ENCODE measurements at places on chromosomes 5 and 9. TPM values are rescaled to one million over a fixed set of nuclear protein-coding genes. Genes with fewer than 3 reads are reported as not detected.
A peak's percentile ranks its signal among the peaks of the same experiment; 100 is the strongest.

DNA sequence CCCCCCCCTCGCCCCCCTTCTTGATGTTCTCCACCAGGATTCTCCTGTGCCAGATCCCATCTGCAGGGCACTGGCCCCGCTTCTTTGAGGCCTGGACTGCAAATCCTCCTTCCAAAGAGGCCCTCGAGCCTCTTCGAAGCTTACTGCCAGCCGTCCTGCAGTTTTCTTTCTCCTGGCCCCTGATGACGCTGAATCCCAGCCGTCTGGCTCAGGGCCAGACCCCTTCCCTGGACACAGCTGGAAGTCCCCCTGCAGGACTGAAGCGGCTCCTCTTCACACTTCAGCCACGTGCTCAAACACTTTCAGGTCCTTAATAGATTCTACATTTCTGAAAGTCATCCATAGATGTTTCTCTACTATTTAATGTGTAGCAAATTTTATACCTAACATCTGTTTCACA lies 121.5 kb downstream of the EHMT1 start:
- no peak overlapping the region for H3K27ac ChIP-seq
- DNase-seq = peak; percentile 87
- no peaks in the 10 kb centered on the region for H3K4me1 ChIP-seq
- no peaks in the 10 kb centered on the region for H3K27me3 ChIP-seq
- peaks cover 26% of the 10 kb centered on the region for H3K36me3 ChIP-seq
- no peak overlapping the region for H3K4me3 ChIP-seq

- no peak overlapping the region for H3K4me3 ChIP-seq
- H3K36me3 ChIP-seq = peaks cover 5% of the 10 kb centered on the region
- no peak overlapping the region for H3K27ac ChIP-seq
- DNase-seq = no peak
Measured at GRCh38 chr9:81664638-81665222, 24.6 kb downstream of the TLE1 start.

DNA sequence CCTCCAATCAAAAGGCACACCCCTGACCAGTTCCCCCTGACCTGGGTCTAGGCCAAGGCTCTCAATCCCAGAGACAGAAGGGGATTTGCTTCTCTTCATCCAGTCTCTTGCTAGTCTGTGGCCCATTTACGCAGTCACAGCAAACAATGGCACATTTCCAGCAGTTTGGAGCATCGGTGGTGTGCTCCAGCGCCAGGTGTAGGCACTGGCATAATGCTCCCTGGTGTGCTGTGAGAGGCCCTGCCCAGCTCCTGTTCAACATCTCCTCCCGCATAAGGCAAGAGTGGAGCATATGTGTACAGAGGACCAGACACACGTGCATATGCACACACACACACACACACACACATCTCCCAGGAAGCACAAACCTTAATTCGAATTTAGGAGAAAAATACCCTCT lies 79.5 kb upstream of the ERCC6L2 start:
- no peaks in the 10 kb centered on the region for H3K27me3 ChIP-seq
- no peak overlapping the region for H3K4me3 ChIP-seq
- DNase-seq = no peak

DNA sequence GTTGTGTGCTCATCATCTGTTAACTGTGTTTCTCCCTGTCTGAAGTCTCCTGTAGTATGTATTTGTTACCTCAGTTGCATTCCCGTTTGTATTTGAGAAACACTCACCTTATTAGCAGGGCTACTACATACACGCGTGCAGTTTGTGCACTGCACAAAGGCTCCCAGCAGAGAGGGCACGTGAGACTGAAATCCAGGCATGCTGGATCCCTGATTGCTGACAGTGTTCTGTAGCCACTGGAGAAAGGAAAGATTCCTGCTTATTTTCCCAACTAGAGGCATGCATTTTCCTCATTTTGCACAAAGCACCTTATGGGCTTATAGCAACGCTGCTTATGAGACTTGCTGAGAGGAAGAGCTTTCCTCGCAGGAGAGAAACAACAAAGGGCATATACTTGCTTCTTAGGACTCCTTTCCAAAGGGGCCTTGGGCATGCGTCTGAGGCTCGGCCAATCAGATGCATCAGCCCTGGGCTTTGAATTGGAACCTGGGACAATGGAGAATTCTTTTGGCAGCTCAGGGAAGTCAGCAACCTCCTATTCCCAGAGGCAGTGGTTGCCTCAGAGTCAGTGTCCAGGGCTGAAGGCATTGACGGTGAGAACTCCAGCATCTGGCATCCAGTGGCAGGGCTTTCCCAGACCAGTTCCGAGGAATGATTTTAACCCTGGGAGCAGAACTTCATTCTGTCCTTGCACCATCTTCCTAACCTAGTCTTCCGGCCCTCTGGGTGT lies 9.9 kb upstream of the MEGF10 start:
- H3K4me3 ChIP-seq = no peak overlapping the region
- H3K27me3 ChIP-seq = no peaks in the 10 kb centered on the region
- peak; percentile 13 for DNase-seq
- H3K27ac ChIP-seq = no peak overlapping the region
- H3K36me3 ChIP-seq = no peaks in the 10 kb centered on the region

DNA sequence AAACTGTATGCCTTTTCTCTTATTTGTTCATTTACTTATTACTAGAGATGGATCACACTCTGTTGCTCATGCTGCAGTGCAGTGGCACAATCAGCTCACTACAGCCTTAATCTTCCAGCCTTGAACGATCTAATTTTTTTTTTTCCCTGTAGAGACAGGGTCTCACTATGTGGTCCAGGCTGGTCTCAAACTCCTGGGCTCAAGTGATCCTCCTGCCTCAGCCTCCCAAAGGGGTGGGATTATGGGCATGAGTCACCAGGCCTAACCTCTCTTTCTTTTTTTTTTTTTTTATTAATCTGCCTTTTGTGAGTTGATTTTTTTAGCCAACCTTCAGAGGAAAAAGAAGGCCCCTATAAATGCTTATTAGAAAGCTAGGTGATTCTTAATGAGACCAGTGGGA lies 303.0 kb downstream of the FBXL17 start:
- H3K27ac ChIP-seq = no peak overlapping the region
- no peaks in the 10 kb centered on the region for H3K27me3 ChIP-seq
- H3K4me3 ChIP-seq = no peak overlapping the region
- H3K36me3 ChIP-seq = no peaks in the 10 kb centered on the region
- H3K4me1 ChIP-seq = peaks cover 3% of the 10 kb centered on the region
- DNase-seq = no peak

DNA sequence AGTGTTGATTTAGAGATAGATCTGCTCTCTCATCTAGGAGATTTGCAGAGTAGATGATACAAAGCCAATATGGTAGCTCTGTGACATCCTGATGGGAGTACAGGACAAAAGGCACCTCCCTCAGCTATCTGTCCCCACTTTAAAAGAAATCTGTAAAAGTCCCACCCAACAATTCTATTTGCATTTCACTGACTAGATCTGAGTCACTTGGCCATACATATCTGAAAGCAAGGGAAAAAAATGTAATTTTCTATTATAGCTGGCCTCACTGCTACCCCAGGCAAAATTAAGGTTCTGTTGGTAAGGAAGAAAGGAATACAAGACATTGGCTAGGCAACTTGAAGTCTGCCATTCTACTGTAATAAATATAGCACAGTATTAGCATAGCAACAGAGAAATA lies 96.2 kb upstream of the RNF180 start:
- no peaks in the 10 kb centered on the region for H3K4me1 ChIP-seq
- no peaks in the 10 kb centered on the region for H3K27me3 ChIP-seq
- H3K4me3 ChIP-seq = no peak overlapping the region

DNA sequence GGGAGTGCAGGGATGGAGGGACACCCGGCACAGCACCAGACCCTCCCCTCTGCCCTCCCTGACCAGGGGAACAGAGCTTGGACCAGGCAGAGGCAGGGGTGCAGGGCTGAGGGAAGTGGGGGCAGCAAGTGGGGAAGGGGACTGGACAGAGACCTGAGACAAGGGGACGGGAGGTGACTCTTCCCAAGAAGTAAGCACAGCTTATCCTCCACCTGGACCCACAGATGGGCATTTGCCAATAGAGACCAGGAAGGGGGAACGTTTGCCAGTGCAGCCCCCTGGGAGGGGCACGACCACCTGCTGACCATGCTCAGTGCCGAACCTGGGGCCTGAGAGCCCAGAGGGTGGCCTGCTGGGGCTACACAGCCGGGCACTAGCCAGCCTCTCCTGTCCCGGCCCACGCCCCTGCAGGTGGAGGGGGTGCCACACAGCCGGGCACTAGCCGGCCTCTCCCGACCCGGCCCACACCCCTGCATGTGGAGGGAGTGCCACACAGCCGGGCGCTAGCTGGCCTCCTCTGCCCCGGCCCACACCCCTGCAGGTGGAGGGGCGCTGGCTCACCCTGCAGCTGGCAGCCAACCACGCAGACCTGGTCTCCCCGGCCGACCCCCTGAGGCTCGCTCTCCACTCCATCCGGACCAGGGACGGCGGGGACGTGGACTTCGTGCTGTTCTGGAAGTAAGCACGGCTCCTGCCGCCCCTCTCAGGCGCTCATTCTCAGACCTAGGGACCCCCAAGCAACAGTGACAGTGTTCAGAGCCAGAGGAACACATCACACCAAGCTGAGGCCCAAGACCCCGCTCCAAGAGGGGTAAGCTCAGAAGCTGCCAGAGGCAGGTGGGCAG lies 24.3 kb downstream of the GLT6D1 start:
- H3K4me1 ChIP-seq = no peaks in the 10 kb centered on the region
- no peak overlapping the region for H3K4me3 ChIP-seq
- DNase-seq = no peak
- H3K36me3 ChIP-seq = no peaks in the 10 kb centered on the region
- no peak overlapping the region for H3K27ac ChIP-seq
- no peaks in the 10 kb centered on the region for H3K27me3 ChIP-seq

- H3K27ac ChIP-seq = no peak overlapping the region
- DNase-seq = peak; percentile 11
- H3K27me3 ChIP-seq = peaks cover 5% of the 10 kb centered on the region
- no peak overlapping the region for H3K4me3 ChIP-seq
Measured at GRCh38 chr9:8863886-8864544, 1064.4 kb upstream of the DMAC1 start.

DNA sequence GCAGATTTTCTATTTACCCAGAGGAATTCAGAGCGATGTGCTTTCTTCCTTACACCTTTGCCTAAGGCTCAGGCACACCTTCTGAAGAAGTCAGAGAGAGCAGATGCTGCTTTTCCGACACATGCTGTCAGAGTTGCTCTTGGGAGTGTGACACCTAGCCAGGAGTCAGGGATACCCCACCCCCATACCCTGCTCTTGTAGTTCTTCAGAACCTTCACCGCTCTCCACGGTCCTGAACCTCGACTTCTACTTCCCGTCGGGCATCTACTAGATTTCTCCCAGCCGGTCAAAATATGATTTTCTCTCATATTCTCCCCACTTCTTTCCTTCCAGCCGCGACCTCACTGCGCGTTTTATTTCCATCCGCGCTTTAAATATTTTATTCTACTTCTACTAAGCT lies 1.7 kb downstream of the GRIN3A start:
- peaks cover 34% of the 10 kb centered on the region for H3K27me3 ChIP-seq
- peaks cover 15% of the 10 kb centered on the region for H3K4me1 ChIP-seq
- no peak overlapping the region for H3K4me3 ChIP-seq
- peak; percentile 74 for DNase-seq

DNA sequence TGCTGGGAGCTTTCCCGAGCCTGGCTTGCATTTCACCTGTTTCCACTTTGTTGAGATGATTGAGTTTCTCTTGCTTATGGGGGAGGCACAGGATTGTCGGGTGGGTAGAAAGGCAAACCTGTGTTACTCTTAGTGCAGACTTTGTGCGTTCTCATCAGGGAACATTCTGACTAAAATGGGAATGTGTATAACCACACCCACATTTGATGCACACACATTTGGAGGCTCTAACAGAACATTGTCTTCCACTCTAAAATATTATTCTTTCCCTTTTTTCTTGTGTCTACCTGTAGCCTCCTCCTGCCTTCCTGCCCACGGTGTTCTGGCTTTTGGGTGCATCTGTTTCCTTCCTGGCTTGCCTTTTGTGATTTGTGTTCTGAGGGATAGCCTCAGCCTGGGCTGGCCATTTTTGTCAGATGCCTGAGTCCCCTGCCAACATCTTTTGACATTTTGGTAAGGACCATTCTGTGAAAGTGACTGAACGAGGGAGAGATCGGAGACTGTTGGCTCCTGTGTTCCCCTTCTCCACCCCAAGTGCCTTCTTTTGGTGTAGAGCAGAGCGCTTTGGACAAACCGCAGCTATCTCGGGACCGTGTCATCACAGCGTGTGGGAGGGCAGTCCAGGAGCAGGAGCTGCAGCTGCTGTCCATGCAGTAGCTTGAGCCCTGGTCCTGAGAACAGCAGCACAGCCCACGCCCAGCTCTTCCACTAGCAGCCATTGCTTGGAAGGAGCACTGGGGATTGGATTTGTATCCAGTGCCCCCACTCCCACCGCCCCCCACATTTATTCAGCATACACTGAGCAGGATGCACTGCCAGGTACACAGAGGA lies 101.4 kb downstream of the ARHGAP26 start:
- no peak overlapping the region for H3K27ac ChIP-seq
- H3K4me1 ChIP-seq = peaks cover 3% of the 10 kb centered on the region
- no peaks in the 10 kb centered on the region for H3K36me3 ChIP-seq
- no peak for DNase-seq
- no peaks in the 10 kb centered on the region for H3K27me3 ChIP-seq

GRCh38 chr5:124652892-124653441 lies 93.5 kb downstream of the ZNF608 start:
- no peak overlapping the region for H3K4me3 ChIP-seq
- no peak for DNase-seq
- no peak overlapping the region for H3K27ac ChIP-seq
- no peaks in the 10 kb centered on the region for H3K27me3 ChIP-seq

- peaks cover 15% of the 10 kb centered on the region for H3K4me1 ChIP-seq
- no peak within 1 kb of the TSS for H3K4me3 ChIP-seq
- peak; percentile 67 for DNase-seq
- H3K27me3 ChIP-seq = peaks cover 54% of the 10 kb centered on the region
- no peak within 1 kb of the TSS for H3K27ac ChIP-seq
Measured at GRCh38 chr5:135834639-135835529, at the start of gene SLC25A48. TSS of gene SLC25A48 (plus strand) at chr5:135834663. CDS start at chr5:135834848, 185 bp downstream.

GRCh38 chr9:92482329-92482728 lies at the start of gene ASPN:
TSS of gene ASPN (minus strand) at chr9:92482506.
- H3K4me1 ChIP-seq = peaks cover 21% of the 10 kb centered on the region
- no peak for DNase-seq
- no peak within 1 kb of the TSS for H3K4me3 ChIP-seq
- no peaks in the 10 kb centered on the region for H3K36me3 ChIP-seq

GRCh38 chr5:158234323-158235158 lies 375.6 kb upstream of the CLINT1 start:
- H3K36me3 ChIP-seq = no peaks in the 10 kb centered on the region
- no peak overlapping the region for H3K27ac ChIP-seq

- DNase-seq = no peak
- H3K4me3 ChIP-seq = no peak overlapping the region
- no peaks in the 10 kb centered on the region for H3K4me1 ChIP-seq
Measured at GRCh38 chr5:58499231-58499630, 8.0 kb downstream of the GAPT start.

The CDO1 gene
- 31.7 TPM for total RNA-seq

The GLDC gene
- total RNA-seq = 1.5 TPM

The PGM5 gene
- 51.7 TPM for total RNA-seq

The SPATA6L gene
- 18.2 TPM for total RNA-seq

The GGTA1 gene
- total RNA-seq = 6.3 TPM

The RIC1 gene
- 19.4 TPM for total RNA-seq

The TMEM174 gene
- total RNA-seq = not detected

The STKLD1 gene
- 0.82 TPM for total RNA-seq

The MSANTD3 gene
- total RNA-seq = 23.8 TPM

The GABBR2 gene
- total RNA-seq = 0.61 TPM

The CDKN2B-AS1 gene
- total RNA-seq = 1.2 TPM

Data from lung (tissue), 17 donors.